ENCODE measurements at places on chromosomes 2 and 18.

GRCh38 chr2:123717636-123718334, 307.3 kb upstream of the CNTNAP5 start:
- DNase-seq = no peak

DNA sequence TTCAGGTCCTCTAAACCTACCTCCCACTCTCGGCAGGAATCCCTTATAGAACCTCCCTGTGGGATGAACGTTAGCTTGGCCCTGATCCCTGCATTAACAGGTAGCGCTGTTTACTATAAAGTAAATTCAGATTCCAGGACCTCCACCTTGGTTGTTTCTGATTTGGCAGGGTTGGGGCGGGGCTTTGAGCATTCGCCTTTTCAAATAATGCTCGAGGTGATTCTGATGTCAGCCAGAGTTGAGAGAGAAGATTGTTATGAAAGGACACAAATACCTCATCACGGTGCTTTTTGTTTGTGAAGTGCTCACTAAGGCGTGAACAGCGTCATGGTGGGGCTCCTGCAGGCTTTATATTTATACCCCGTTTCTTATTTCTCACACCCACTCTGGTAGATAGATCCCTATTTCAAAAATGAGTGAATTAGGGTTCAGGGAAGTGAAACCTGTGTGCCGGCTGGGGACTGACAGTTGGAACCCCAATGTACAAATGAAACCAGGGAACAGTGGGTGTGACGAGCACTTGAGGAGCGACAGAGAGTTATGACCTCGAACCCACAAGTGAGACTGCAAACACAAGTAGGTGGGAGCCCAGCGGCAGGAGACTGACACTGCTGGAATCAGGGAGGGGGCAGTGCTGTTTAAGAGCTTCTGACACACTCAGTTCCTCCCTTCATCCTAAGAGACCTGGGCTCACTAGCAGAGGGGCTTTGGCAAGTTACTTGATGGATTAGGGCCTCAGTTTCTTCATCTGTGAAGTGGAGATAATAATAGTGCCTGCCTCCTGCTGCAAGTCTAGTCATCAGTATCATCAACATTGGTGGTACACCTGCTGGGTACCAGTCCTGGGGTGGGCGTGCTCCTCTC, 14.2 kb upstream of the CXCR4 start:
- no peak for DNase-seq

GRCh38 chr2:137383391-137383790, 580.9 kb upstream of the HNMT start:
- no peak for DNase-seq

- DNase-seq = no peak
These were observed 85.1 kb downstream of the UGP2 start for GRCh38 chr2:63926815-63927214.

GRCh38 chr2:139850254-139850890, 1070.2 kb upstream of the NXPH2 start:
- DNase-seq = no peak

DNA sequence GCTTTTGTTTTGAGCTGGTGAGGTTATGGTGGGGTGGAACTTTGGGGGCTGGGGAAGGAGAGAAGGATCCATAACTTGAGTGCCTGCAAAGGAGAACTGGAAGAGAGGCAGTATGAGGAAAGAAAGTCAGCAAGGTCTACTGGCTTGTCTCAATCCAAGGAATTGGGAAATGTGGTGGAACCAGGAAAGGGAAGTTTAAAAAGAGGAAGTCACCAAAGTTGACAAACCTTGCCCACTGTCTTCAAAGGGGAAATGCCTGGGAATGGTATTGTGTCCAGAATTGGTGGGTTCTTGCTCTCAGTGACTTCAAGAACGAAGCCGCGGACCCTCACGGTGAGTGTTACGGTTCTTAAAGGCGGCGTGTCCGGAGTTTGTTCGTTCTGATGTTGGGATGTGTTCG, 304.1 kb upstream of the FAM98A start:
- no peak for DNase-seq

- DNase-seq = no peak
These were observed 2.7 kb upstream of the SIX2 start for GRCh38 chr2:45011621-45012602.

- DNase-seq = no peak
These were observed 118.6 kb downstream of the LYPD6 start for GRCh38 chr2:149449017-149449416.

GRCh38 chr18:75378376-75379315, 48.9 kb downstream of the SMIM21 start:
- DNase-seq = no peak

DNA sequence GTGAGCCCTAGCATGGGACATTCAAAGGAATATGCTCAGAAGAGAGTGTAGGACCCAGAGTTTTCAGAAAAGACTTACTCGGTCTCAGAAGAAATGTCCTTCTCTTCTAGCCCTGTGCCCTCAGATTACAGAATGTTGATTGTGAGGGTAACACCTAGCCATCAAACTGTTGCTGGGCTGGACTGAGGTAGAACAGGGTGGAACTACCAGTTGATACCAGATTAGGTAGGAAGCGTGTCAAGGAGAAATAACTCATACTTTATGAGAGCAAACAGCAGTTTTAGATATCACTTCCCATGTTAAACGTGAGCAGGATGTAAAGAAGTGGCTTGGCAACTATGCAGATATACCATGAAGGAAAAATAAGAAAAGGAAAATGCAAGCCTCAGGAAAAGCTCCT, 22.8 kb downstream of the PLEKHB2 start:
- DNase-seq = no peak

GRCh38 chr2:98025481-98026037, 29.8 kb upstream of the TMEM131 start:
- no peak for DNase-seq

DNA sequence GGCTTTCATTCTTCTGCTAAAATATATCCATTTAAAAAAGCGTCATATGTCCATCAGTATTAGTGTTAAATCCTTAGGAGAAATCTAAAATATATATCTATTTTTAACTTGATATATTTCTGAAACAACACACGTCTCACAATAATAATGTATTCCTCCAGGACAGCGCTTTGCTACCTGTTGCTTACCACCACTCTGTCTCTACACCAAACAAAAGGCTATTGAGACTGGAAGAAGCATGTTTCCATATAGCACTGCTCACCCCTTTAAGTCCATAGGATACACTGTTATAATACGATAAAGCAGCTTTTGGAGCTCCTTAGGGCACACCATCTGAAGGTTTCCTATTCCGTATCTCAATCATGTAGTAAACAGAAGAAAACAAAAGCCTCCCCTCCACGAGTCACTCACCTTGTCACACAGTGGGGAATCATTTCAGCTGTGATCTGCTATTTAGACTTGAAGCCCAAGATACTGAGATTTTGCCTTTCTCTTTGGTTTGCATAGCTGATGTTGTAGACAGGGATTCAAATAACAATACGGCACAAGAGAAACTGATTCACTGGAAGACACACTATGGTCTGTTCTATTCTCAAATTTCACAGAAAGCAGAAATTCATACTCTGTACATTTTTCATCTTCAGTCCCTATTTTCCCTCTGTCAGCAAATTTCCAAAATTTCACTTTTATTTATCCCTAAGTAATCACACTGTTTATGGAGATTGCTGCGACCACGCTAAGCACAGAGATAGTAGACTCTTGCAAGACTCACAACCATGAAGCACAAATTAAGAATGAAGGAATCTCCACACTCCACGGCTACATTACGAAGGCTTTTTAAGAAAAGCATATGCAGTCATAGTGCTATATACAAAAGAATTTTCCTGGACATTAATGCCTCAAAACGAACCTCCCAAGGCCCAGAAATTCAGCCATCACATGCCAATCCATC, 187.1 kb downstream of the TCF4 start:
- no peak for DNase-seq

DNA sequence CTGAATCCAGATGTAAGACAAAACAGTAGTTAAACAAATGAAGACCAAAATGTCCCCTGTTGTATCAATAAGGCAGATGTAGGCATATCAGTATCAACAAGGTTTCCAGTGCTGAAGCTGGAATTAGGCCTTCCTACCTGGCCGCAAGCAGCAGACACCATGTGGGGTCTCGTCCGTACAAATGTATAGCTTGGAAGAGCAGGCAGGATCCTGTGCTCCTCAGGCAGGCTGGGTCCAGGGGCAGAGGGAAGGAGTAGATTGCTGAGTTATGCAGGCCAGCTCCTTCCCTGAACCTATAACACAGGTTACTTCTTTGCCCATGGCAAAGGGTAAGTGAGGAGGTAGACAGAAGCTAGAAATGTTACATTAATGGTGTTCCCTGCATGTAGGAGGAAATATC, 23.5 kb downstream of the NTSR2 start:
- DNase-seq = no peak

- no peak for DNase-seq
These were observed 8.1 kb upstream of the ZNF24 start for GRCh38 chr18:35352283-35352682.

DNA sequence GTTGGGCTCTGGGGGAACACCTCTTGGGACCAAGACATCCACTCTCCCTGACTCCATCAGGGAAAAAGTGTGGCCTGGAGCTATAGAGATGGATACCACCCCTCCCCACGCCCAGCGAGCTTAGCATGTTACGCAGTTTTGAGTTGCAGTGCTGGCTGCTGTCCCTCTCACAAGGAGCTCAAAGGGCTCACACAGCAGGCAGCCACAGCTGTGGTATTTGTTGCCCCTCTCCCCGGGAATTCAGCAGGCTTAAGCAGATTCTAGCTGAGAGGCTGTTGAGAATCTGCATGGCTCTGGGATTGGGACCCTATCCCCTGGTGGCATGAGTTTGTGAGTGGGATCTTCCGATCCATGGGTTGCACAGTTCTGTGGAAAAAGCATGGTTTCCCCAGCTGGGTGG, 673.1 kb upstream of the FSHR start:
- DNase-seq = no peak

- DNase-seq = no peak
These were observed 29.0 kb downstream of the CCDC195 start for GRCh38 chr2:224687156-224687555.

DNA sequence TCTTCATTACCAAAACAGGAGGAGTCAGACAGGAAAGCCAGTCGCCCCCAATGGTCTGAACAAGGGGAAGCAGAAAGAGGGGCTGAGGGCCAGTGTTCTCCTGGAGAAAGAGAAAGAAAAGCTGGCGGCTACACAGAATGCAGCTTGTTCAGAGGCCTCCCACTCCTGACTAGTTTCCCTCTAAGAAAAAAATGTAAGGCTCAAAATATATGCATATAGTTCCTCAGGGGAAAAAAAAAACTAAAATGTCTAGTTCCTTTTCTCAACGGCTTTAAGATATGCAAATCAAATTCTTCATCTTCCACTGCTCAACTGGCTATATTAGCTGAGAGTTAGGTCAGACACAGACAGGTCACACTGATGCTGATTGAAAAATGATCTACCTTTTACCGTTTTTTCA, 18.6 kb downstream of the MBOAT2 start:
- no peak for DNase-seq

GRCh38 chr18:37524498-37525261, 40.9 kb downstream of the CELF4 start:
- no peak for DNase-seq

DNA sequence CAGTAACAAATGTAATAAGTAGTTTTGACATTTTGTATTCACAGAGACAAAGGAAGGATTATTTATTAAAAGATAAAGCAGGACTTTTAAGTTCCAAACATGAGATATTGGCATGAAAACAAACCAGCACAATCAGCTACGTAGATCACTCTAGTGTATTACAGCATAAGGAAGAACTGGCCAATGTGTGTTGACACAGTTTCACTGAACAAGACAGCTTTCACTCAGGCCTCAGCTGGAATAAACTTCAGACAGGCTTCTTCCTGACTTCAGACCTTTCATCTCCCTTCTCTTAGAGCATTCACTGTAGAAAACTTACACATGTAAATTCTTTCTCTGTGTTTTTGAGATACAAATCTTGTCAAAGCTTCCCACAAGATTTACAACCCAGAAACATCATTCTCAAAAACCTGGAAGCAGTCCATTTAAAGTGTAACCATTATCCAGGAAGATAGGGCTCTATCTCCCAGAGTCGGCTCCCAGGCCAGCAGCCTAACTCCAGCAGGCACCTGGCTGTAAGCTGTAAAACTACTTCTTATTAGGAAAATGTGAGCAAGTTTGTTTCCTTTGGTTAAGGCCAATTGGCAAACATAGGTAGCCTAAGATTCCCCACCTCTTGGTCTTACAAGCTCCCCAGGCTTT, 768.3 kb upstream of the CDH7 start:
- DNase-seq = no peak

GRCh38 chr2:100603948-100604633, 41.3 kb downstream of the PDCL3 start:
- DNase-seq = no peak

DNA sequence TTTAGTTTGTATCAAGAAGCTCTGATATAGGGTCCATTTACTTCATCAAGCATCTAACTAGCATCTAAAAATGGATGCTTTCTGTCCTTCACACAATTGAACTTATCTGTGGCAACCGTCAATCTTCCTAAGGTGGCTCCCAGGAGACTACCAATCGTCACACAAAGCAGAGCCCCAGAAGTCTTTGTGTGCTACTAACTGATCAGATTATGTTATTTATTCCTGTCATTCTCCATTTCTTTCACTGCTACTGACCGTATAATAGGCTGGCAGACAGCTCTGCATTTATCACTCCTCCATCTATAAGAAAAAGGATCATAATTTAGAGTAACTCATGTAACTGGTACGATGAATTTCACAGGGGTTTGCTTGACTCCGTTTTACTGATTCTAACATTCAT, 585.0 kb upstream of the NXPH2 start:
- DNase-seq = no peak

GRCh38 chr2:178114462-178114861, 2.2 kb downstream of the RBM45 start:
- no peak for DNase-seq

DNA sequence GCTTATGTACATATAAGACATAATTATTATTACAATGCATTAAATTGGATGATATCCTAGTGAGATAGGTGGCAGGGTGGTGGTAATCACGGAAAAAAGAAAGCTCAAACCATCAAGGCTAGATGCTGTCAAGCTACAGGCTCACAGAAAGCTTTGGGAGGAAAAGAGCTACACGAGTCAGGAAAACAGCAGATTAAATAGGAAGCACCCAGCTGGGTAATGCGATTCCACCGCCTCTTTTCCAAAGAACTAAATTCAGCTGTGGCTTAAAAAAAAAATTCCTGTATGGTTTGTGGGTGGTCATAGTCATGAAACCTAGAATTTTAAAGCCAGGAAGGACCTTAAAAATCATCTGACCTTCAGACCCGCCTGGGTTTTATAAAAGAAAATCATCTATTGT, 23.7 kb upstream of the PTPN4 start:
- no peak for DNase-seq

DNA sequence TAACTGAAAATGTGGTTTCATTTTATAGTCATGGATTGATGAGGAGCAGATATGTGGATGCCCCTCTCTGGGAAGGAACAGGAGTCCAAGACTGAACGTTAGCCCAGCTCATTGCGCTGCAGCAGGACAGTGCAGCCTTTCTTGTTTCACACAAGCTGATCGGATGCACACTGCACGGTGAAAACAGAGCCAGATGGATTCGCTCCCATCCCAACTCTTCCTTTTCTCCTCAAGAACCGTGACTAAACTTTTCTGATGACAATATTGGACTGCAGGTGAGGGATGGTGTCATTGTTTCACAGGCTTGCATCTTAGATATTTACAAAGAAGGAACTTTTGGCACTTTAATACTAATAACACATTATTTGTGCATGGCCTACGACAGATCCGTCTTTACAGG, 33.8 kb upstream of the COPS8 start:
- no peak for DNase-seq

- DNase-seq = no peak
These were observed 31.9 kb downstream of the C1QL2 start for GRCh38 chr2:119126650-119127049.

- no peak for DNase-seq
These were observed 12.0 kb upstream of the TFPI start for GRCh38 chr2:187566266-187566665.

- DNase-seq = no peak
These were observed 3.9 kb downstream of the WIPF1 start for GRCh38 chr2:174593574-174594203.
